Left renal cortex interstitium (tissue), 4 donors: ENCODE measurements at places on chromosomes 11 and 22.

DNA sequence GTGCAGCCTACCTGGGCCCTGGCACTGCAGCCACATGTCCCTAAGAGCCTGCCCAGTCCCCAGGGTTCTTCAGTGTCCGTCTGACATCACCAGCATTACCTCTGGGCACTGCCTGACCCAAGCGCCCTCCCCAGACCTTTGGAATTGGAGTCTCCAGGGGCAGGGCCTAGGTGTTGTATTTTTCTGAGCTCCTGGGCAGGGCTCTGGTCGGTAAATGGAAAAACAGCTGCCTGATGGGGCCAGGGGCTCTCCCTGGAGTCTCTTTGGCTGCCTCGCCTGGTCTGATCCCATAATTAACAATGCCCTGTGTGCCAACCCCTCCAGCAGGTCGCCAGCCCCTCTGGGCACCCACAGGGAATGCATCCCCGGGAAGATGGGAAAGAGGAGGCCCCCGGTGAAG, 710.2 kb downstream of the BRD1 start:
- DNase-seq = no peak

GRCh38 chr11:2522631-2523255, 77.9 kb downstream of the KCNQ1 start:
- no peak for DNase-seq

- no peak for DNase-seq
These were observed 20.7 kb downstream of the CACNG2 start for GRCh38 chr22:36682811-36683210.

- no peak for DNase-seq
These were observed 54.4 kb downstream of the ARL14EP start for GRCh38 chr11:30377347-30377746.

DNA sequence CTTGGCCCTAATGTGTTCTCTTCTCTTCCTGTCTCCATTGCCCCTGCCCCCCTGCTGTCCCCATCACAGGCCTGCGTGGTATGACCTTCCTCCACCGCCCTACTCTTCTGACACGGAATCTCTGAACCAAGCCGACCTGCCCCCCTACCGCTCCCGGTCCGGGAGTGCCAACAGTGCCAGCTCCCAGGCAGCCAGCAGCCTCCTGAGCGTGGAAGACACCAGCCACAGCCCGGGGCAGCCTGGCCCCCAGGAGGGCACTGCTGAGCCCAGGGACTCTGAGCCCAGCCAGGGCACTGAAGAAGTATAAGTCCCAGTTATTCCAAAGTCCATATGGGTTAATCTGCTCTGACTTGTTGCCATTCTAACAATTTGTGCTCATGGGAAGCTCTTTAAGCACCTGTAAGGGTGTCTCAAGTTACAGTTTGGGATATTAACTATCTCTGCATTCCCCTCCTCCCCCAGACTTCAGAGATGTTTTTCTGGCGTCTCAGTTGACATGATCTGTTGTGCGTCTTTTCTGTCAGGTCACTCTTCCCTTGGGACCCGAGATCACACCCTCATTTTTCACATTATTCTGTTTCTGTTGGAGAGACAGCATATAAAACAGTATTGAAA, 60.0 kb downstream of the COMMD9 start:
- DNase-seq = no peak

DNA sequence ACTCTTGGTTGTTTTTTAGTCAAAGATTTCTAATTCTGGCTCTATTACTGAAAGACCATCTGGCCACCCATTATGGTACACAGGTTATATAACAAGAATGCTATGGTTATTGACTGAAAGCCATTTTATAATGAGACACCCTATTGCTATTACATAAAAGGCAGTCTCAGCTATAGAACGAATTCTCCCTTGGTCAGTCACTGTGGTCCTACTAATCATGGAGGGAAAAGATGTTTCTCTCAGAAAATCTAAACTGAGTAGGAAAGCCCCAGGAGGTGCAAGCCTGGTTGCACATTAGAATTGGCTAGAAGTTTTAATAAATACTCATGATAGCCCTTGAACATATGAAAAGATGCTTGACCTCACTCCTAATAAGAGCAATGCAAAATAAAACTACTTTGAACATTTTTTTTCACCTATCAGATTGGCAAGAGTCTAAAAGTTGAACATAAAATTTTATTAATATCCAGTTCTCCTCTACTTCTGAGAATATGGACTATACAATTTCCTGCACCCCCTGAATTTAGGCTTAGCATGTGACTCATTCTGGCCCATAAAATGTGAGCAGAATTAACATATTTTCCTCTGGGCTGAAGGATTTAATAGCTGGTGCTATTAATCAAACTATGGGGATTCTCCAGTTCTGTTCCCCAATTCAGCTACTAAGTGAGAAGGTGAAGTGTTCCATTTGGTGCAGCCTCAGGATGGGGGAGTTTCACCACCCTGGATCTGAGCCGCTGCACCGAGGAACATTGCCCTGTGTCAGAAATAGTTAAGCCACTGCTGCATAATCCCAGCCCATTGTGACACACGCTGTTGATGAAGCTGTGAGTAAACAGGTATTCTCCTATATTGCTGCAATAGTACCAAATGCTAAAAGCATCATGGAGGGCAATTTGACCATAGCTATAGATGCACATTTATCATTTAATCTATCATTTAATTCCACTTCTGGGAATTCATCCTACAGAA, 11.5 kb upstream of the CRKL start:
- DNase-seq = no peak

DNA sequence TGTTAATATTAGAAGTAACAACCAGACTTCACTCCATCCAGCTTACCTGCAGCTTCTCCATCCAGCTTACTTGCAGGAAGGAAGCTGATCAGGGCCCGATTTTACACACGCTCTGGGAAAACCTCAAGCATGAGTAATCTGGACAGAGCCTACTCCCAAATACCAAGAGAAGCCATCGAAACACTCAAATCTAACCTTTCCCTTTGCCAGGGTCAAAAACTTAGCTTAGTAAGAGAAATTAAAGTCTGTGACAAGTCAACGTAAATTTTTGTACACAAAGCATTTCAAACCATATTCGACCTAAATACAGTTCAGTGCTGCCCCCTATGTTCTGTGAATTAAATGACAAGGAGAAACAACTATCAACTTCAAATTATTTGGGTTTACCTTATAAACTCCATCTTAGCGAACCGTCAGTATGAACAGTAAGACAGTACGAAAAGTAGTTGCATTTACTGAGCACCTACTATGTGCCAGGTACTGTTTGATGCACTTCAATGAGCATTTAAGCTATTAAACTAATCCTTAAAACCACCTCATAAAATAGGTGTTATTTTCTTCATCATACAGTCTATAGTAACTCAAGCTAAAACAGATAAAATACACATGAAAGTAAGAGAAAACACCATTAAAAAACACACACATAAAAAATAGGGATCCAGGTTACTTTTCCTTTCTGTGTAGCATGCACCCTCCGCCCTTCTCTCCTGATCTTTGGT, 36.9 kb downstream of the ARFGAP3 start:
- DNase-seq = no peak

GRCh38 chr22:46578824-46579561, 41.2 kb upstream of the GRAMD4 start:
- no peak for DNase-seq

- peak; percentile 38 for DNase-seq
These were observed 55.6 kb downstream of the P4HA3 start for GRCh38 chr11:74255741-74256375.

DNA sequence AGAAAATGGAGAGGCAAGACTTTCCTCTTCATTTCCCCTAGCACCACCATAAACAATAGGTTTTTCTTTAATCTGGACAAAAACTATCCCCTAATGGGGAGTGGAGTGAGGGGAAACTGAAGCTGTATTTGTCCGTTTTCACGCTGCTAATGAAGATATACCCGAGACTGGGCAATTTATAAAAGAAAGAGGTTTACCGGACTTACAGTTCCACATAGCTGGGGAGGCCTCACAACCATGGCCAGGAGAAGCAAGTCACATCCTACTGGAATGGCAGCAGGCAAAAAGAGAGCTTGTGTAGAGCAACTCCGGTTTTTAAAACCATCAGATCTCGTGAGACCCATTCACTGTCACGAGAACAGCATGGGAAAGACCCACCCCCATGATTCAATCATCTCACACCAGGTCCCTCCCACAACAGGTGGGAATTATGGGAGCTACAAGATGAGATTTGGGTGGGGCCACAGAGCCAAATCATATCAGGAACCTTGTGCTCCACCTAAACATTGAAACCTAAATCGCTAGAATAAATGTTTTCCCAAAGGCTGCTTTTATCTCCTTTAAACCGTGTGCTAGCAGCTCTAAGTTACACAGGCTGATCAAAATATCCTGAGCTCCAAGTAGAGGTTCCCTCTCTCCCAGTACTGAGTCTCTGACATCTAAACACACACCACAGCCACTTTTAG, 4.3 kb downstream of the UBQLN3 start:
- DNase-seq = no peak

DNA sequence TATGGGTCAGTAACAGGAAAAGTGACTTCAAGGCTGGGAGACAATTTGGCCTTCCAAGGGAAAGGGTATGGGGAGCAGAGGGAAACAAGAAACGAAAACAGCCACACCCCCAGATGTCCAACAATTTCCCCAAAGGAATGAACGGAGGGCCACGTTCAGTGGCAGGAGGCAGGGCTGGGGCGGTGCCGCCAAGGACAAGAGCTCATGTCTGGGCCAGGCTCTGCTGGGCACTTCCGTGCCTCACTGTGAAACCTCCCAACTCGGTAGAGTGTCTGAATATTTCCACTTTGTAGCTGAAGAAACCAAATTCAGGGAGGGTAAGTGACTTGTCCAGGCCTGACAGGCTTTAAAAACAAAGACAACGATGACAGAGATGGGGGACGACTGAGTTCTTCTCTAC, 11.9 kb downstream of the IFT27 start:
- no peak for DNase-seq

- DNase-seq = no peak
These were observed 840 bp downstream of the GRAMD1B start for GRCh38 chr11:123430721-123431497.

GRCh38 chr11:65418681-65419459, 3.7 kb upstream of the NEAT1 start:
- peak; percentile 89 for DNase-seq

DNA sequence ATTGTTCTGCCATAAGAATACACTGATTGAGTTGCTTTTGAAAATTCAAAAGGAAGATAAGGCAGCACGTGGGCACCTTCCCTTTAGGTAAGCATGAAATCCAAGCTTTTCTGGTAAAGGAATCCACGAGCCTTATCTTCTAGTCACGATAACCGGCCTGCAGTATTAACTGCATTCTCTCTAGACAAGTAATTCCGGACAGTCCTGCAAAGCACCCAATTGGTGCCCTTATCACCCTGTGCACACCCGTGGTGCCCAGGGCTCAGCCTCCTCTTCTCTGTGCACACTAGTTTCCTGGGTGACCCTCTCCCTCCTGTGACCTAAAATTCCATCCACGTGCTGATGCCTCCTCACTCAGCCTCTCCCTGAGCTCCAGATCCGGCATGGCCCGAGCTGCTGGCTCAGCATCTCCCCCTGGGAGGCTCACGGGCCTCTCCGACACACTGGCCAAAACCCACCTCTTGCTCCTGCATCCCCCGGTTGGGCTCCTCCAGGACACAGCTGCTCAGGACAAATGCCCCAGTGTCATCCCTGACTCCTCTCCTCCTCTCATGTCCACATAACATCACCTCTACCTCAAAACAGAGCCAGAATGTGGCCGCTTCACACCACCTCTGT, 63.7 kb downstream of the PACSIN2 start:
- no peak for DNase-seq

DNA sequence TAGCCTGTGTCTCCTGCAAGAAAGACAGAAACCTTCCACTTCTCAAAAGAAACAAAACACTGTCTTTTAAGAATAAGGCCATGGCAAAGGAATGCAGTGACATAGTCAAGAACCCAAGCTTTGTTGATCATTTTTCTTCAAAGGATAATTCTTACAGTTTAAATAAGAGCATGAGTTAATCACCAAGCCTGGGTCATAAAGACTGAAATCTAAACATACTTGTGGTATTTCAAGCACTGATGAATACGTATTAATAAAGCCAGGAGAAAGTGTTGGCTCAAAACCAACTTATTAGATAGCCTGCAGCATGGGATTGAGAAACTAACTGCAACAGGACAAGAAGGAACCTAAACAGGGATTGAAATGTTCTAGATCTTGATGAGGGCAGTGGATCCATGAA, 143.3 kb upstream of the MTNR1B start:
- no peak for DNase-seq

DNA sequence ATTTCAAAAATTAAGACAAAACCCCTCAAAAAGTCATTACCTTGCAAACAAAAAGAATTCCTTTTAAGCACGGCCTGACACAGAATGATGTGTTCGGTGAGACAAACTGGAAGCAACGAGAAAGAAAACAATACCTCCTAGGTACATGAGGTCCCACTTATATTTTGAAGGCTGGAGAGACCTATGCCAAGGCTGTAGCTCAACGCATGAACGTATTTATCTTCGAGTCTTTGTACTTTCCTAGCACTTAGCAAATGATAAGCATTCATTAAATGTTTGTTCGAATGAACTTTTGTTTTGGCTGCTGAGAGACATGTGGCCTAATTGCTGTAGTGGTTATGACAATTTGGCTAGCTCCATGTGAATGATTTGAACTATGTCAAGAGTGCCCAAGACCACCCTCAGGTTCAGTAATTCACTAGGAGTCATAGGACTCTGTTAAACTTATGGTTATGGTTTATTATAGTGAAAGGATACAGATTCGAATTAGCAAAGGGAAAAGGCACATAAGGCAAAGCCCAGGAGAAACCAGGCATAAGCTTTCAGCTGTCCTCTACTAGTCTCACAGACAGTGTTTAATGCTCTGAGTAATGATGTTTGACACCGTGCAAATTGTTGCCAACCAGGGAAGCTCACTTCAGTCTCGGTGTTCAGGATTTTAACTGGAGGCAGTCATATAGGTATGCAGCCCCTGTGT, 26.0 kb upstream of the HORMAD2 start:
- DNase-seq = no peak

DNA sequence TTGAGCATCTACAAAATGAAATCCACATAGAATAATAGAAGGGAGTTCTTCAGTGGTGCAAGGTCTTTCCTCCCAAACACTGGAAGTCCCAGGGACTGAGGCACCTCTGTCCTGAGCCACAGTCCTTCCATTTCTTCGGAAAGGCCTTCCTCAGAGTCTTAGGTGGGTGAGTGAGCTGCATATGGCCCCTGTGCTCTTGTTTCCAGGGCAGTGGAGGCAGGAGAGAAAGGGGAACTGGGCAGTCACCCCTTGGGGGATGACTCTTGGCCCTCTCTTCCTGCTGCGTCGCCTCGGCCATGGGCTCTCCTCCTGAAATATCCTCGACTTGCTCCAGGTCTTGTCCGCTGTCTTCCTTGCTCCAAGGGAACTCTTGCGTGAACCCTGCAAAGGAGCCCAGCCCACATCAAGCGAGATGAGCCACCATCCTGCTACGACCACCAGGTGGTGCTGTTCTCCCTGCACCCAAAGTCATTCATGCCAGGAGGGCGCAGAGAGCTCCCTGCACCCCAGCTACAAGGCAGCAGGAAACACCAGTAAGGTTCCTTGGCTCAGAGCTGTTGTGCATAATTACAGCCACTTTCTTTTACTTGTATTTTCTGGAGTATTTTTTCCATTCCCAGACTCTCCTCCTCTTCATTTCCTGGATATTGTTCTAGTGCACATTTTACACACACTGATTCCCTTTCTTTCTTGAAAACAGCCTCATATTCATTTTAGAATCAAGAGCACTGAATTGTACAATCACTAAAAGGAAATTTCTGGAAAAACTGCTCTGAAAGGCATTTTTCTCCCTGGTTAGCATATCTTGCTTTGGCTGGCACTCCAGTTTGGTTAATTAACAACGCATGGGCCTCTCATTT, 397.8 kb downstream of the OPCML start:
- DNase-seq = peak; percentile 57
